ENCODE measurements at places on chromosomes 16 and 17.
A peak's percentile ranks its signal among the peaks of the same experiment; 100 is the strongest.

DNA sequence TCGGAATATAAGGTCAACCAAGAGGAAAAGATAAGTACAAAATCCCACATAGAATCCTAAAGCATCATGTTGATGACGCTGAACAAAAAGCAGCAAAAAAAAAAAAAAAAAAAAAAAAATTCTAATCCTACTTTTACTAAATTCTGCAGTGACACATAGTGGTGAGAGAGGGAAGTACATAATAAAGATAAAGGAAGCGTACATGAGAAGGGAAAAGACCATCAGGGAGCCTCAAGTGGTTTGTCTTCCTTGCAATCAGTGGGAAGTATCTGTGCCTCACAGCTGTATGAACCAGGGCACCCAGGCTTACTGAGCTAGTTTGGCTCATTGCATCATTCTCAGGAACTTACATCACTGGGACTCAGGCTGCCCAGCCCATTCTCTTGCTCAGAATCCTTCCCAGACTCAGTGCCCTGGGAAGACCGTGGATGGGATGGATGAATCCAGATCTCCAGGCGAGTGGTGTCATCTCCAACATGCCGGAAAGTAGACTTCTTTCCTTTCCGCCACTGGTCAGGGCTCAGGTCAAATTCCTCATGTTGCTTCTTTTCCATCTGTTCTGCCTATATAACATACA, 21.2 kb downstream of the SMG6 start:
- no peak for DNase-seq

DNA sequence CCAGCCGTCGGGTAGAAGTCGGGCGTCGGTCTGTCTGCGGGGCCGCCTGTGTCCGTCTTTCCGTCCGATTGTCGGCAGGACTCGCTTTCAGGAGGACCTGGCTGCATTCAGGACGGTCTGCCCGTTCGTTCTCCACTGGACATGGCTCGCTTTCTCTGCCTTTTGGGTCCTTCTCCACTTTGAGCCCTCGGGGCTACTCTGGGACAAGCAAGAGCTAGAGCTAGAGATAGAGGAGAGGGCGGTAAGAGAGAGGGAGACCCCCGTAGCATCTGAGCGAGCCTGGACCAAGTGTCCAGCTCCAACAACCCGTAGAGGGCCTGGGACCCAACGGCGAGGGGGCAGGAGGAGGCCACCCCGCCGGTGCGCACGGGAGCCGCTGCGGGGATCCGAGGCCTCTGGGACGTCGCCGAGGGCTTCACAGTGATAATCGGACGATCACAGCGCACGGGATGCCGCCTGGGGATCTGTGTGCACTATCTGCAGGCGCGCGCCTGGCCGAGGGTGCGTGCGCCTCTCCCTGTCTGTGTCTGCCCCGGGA, 4.5 kb downstream of the TBX4 start:
- DNase-seq, result no peak

- DNase-seq, result peak; percentile 50
Observed at GRCh38 chr17:40075201-40075941, 12.6 kb downstream of the THRA start.

DNA sequence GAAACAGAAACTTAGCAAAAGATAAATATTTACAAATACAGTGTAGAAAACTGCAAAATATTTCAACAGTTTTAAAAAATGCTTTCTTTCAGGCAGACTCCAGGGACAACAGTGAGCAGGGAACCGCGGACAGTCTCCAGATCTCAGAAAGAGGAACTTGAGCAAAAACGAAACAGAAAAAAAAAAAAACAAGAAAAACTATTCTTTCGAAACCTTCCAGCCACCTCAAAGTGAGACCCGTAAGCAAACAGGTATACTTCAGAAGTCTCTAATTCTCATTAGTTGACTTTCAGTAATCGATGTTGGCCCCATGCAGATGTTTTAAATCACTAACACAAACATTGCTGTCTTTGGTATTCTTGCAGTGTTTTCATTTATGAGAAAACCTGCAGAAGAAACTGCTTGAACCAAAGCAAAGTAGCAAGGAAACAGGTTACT, 15.7 kb upstream of the CCL1 start:
- DNase-seq, result no peak

DNA sequence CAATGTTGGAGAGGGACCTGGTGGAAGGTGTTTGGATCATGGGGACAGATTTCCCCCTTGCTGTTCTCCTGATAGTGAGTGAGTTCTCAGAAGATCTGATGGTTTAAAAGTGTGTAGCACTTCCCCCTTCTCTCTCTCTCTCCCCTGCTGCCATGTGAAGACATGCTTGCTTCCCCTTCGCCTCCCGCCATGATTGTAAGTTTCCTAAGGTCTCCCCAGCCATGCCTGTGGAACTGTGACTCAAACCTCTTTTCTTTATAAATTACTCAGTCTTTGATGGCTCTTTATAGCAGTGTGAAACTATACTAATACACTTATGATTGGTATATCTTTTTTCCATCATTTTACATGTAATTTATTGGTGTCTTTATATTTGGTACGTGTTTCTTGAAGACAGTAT, 13.4 kb downstream of the ADGRG5 start:
- DNase-seq, result no peak

GRCh38 chr16:31429314-31429713, 1.2 kb upstream of the COX6A2 start:
- DNase-seq, result no peak

GRCh38 chr16:82728901-82729300, 102.1 kb downstream of the CDH13 start:
- DNase-seq, result no peak

GRCh38 chr16:4927661-4928060, 9.3 kb downstream of the PPL start:
- no peak for DNase-seq

GRCh38 chr17:8057691-8058114, 18.8 kb downstream of the ALOX15B start:
- peak; percentile 25 for DNase-seq

- DNase-seq, result no peak
Observed at GRCh38 chr16:74607310-74607961, 522 bp upstream of the GLG1 start.

- no peak for DNase-seq
Observed at GRCh38 chr16:71536752-71537499, 10.7 kb downstream of the CHST4 start.

DNA sequence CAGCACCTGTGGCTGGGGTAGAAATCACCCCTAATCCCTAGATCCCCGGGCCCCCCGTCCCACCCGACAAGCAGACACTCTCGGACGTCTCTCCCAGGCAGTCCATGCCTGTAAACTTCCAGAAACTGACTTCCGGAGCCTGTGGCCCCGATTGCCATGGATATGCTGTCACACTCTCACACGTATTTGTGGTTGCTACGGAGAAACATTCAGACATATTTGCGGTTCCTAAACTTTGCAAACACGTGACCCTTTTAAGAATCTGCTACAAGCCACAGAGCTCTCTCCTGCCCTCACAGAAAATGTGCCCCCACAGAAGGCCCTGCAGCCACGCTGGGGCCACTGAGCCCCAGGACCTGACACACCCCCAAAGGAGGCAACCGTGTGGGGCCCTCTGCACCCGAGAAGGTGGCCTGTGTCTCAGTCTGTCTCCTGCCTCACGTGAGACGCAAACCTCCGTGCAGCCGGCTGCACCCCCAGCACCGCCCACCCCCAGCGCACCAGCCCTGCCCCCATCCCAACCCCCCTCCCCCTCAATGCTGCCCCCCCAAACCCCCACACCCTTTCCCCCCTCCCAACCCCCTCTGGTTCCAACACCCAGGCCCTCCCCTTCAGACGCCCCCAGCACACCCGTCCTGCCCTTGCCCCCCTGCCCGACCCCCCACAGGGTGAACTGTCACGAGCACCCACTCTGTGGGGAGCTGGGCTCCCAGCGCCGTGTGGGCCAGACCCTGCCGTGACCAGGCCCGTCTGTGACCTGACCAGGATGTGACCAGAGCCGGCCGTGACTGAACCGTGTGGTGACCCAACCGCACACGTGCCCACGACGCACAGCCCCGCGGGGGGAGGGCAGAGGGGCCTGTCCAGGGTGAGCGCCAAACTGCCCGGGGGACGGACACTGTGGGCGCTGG, 66.3 kb upstream of the METRNL start:
- no peak for DNase-seq

DNA sequence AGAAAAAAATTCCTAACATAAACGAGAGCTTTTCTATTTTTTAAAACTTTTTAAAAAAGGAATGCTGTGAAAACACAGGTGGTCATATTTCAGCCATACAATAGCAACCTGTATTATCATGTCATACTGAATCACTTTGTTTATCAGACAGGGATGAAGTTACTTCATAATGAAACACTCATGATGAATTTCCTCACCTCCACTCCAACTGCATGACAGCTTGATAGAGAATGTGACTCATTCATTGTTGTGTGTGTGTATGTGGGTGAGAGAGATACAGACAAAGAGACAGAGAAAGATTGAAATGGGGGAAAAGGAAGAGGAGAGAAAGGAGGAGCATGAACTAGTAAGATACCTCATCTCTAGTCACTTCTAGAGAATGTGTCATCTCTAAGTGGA, 109.0 kb downstream of the SYCE1L start:
- DNase-seq, result no peak

DNA sequence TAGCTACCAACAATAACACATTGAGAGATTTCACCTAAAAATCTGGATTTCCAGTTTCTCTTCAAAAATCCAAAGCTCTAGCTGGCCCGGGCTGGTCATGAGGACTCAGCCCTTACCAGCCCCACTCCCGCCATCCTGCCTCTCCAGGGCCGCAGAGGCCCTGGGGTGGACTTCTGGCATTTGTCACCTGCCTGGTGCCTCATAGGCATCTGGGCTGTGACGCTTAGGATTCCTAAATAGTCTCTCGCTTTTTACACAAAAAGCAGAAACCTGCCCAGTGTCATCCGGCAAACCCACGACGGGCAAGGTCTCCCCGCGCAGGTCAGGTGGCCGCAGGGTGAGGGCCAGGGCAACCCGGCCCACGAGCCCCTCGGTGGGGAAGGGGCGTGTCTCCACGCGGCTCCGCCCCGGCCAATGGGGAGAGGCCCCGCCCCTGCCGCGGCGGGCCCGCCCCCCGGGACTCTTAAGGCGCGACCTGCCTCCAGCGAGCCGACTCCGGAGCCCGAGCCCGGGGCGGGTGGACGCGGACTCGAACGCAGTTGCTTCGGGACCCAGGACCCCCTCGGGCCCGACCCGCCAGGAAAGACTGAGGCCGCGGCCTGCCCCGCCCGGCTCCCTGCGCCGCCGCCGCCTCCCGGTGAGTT, at the start of gene VASN:
Gene VASN, plus strand, starts transcription at position 492 of the 644 bp plus-strand sequence. CDS start 9,030 bp downstream, outside the sequence.
- peak; percentile 67 for DNase-seq

DNA sequence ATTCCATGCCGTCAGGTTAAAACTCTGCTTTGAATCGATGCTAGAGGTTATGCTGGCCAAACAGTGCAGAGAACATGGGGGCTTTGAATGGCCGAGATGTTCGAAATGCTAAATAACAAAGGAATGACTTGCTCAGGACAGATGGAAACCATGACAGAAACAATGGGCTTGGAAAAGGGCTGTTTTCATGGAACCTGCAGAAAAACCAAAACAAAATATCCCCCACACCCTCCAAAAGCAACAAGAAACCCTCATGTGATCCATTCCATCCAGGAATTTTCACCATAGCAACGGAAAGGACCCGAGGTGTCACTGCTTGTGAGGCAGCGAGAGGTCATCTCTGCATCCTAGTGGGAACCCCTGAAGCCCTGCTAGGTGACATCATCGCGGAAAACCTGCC, 25.5 kb downstream of the GPRC5B start:
- DNase-seq, result no peak

DNA sequence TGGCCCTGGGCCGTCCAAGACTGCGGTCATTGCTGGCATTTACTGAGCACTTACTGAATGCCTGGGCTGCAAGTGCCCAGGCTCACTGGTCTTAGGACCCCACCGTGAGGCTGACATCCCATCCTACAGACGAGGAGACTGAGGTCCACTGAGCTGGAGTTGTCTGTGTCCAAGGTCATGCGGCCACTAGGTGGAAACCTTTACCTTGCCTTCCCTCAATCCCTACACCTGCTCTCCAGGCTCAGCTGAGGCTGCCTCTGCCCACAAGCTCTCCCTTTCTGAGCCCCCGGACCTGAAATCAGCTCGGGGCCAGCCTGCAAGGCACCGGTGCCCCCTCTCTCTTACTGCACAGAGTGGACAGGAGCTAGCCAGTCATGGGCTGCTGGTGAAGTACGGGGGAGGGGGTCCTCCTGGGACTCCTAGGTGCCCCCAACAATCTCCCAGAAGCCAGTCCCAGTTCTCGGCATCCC, 1.5 kb downstream of the CASKIN1 start:
- DNase-seq, result peak; percentile 29

GRCh38 chr17:30848021-30848420, 16.3 kb downstream of the ATAD5 start:
- no peak for DNase-seq

DNA sequence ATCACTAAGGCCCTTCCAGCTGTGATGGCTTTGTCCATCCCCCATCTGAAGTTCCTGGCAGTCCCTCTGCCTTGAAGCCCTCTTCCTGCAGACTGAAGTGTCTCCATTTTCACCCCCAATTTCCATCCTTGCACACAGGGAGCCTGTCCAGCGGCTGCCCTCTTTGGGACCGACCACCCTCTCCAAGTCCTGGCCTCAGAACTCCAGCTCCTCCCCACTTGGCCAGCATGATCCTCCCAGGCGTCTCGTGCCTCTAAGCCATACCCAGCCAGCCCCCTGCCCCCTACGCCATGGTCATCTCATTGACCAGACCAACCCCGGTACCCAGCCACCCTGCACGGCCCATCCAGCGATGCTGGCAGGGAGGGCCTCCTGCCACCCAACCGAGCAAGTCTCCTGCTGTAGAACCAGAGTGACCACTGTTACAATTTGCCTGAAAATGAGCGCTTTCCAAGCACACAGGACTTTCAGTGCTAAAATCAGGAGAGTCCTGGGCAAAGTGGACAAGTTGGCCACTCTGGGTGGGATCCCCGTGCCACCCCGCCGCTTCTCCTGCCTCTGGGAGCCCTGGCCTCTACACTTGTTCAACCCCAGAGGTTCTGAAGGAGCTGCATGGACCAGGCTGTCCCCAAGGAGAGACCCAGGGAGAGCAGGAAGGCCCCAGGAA, 362.0 kb downstream of the SEC14L1 start:
- DNase-seq, result no peak

- DNase-seq, result no peak
Observed at GRCh38 chr16:72794319-72794718, 253.6 kb downstream of the ZFHX3 start.

GRCh38 chr17:31085563-31085962, 9.2 kb upstream of the NF1 start:
- no peak for DNase-seq

DNA sequence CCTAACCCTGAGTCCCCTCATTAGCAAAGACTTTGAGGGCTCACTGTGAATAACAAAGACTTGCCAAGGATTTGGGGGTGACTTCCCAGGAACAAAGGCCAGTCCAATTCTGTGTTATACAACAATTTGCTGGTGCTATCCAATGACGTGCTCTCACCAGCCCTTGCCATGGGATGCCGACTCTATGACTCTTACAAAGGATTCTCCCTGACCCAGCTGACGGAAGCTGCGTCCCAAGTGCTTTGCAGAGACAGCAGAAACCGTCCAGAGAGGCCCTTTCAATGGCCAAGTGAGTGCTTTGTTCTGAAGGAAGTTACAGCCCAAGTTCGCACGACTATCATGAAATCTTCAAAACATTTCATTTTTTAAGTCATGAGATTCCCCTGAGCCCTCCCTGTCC, 345.3 kb upstream of the TNRC6C start:
- no peak for DNase-seq

- DNase-seq, result no peak
Observed at GRCh38 chr16:87123356-87124001, 193.7 kb downstream of the C16orf95 start.

GRCh38 chr17:33498069-33498468, 205.0 kb upstream of the ASIC2 start:
- no peak for DNase-seq
